ENCODE measurements at places on chromosomes 16 and 17. TPM values are rescaled to one million over a fixed set of nuclear protein-coding genes. Genes with fewer than 3 reads are reported as not detected.
A peak's percentile ranks its signal among the peaks of the same experiment; 100 is the strongest.

DNA sequence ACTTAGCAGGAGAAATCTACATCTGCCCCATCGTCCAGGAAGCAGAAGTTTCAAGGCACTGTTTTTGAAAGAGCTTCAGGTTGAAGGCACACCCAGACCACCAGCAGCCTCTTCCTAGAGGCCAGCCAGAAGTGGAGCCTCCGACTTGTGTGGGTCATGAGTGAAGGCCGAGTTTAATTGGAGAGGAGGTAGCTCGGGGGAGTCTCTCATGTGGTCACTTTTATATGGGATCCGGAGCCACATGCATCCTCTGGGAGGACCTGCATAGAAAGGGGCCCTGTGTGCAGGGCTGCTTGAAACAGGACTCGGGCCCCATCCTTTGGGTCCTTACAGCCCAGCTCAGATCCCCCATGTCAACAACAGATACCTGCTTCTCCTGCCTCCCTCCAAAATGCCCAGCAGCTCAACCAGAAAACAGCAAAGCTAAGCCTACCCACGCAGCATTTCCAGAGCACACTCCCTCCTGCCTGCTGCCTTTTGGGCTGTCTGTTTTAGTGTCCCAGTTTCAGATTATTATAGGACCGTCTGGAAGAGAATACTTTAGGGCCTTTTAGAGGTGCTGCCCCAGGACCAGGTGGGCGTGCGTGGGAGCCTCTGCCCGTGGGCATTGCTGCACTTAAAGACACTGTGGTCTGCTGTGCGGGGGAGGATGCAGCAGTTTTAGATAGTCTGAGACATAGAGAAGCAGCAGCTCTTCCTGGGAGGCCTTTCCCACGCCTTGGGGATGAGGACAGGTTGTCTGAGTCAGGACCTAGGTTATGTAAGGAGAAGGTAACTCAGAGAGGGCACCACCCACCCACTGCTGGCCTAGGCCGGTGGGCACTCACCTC, 29.5 kb downstream of the MPRIP start:
- no peak for DNase-seq

DNA sequence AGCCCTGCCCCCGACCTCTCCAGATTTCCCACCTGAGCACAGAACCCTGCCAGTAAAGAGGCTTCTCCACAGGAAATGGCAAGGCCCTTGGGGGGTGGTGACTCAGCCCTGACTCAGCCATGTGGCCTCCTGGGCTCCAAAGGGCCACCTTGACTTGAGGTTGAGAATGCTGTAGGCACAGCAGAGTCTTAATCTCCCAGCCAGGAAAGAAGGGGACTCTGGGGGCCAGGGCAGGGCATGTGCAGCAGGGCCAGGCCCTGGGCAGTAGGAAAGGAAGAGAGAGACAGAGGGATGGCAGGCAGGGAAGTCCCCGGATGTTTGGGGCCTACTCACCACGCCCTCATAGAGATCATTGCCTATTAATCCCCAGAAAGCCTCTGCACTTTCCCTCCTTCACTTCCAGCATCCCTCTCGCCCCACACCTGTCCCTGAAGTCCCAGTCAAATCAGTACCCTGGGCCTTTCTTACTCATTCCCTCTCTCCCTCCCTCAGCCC, 4.8 kb upstream of the ITGA3 start:
- DNase-seq, result peak; percentile 91

DNA sequence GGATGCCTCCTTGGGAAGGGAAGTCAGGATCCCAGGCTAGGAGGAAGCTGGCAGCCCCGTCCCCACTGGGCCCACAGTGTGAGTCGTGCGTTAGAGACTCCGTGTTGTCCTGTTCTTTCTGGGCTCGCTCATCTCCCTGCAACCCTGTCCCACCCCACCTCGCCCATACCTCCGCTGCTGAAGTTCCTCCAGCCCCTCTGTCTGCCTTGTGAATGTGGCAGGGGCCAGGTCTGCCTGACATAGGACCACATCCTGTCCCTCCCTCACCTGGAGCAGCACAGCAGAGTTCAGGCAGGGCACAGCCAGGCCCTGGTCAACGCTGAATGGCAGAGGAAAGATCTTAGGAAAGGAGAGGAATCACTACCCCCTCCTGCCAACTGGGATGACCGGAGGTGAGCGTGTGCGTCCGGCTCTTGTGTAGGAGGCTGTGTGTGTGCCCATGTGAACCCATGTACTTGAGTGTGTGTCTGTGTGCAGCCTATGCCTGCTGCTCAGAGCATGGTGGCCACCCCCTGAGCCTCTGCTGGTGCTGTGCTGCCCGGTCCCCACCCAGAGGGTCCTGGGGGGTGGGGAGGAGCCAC, 12.8 kb downstream of the KCNJ18 start:
- DNase-seq, result no peak

DNA sequence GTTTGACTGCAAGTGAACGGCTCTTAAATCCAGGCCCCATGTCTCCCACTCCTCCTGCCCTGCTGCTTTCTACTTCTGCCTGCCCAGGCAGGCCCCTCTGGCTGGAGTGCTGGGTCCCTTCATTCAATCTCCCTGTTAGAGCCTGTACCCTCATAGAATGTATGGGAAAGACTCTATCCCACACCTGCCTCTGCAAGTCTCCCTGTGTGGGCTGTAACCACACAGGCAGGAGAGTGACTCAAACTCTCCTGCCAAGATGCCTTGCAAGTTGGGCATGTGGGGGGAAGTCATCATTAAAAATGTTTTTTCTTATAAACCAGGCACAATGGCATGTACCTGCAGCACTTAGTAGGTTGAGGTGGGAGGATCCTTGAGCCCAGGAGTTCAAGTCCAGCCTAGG, 77.5 kb downstream of the PLXDC1 start:
- DNase-seq, result peak; percentile 96

DNA sequence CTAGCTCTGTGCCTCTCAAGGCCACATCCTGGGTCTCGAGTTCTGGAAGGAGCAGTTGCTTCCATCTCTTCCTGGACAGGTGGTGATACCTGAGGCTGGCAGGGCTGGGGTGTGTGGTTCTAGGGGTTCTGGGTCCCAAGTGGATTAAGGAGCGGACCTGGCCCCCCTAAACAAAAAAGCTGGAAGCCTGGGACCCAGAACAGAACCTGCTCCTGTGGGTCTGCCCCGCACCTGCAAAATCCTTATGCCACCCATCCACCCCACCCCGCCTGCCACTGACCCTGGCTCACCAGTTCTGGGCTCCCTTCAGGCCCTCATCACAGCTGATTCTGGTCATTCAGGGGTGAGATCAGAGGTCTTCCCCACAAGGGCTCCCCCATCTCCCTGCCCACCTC, 44.8 kb downstream of the ADCY7 start:
- no peak for DNase-seq

Gene TMEM220
- 0.90 TPM for total RNA-seq

GRCh38 chr17:79304884-79305283, 230.3 kb downstream of the ENGASE start:
- DNase-seq, result no peak

Gene TNFSF13
- 3.7 TPM for total RNA-seq

DNA sequence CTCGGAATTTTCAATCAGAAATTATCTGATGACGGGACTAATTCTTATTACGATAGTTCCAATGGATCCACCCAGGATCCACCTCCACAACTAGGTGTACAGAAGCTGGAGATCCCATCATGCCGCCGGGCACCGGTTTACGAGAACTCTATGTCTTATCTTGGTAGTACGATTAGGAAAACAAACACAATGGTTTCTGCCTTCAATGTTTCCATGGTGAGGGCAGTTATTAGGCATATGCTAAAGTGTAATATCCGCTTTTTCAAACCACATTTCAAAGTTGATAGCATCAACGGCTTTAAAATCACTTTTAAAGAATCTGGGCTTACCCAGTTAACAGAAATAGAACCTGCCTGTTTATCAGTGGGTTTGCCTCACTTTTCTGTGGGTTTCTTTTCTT, 705.7 kb downstream of the MAF start:
- no peak for DNase-seq

Gene PIRT
- not detected for total RNA-seq

- no peak for DNase-seq
Measured at GRCh38 chr17:14805348-14805747, 459.8 kb downstream of the PMP22 start.

DNA sequence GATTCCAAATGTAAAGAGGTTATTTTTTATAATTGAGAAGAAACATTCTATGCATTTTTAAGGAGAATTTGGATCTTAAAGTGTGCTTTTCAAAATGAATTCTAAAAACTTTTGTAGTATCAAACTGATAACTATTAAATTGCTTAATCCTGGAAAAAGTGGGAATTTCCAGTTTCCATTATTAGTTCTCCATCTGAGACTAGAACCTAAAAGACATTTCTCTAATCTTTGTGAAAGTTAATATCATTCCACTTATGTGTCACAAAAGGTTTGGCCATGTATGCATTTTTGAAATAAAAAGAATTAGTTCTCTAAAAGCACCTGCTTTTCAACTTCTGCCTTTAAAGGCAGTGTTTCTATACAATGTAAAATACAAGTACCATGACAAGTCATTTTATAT, 155.0 kb downstream of the BCAS3 start:
- no peak for DNase-seq

- DNase-seq, result no peak
Measured at GRCh38 chr17:72921347-72922054, 171.0 kb downstream of the SLC39A11 start.

Gene TBC1D3B
- total RNA-seq, result 0.79 TPM

DNA sequence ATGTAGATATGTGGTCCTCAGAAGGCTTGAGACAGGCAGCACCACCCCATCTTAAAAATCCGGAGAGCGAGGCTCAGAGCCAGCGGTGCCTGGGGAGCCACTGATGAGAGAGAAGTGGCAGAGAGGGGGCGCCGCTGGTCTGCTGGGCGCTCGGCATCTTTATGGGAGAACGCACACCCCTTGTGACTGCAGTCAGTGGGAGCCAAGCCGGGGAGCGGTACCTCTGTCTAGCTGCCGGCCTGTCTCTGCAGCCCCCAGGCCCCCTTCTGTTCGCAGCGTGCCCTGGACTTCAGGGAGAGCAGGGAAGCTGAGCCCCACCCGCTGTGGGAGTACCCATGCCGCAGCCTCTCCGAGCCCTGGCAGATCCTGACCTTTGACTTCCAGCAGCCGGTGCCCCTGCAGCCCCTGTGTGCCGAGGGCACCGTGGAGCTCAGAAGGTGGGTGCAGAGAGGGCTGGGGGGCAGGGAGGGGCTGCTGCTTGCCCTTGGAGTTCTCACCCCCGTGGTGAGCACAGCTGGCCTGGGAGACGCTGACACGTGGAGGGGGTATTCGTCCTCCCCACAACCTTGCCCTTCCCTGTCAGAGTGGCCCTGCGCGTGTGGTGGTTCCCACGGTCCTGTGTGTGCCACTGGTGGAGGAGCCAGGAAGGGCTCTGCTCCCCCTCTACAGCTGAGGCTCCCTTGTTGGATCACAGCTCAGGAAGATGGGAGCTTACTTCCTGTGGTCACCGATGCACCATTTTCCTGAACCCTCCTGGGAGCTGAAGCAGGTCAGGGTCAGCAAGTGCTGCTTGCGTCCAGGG, 44.8 kb downstream of the PRMT7 start:
- no peak for DNase-seq

DNA sequence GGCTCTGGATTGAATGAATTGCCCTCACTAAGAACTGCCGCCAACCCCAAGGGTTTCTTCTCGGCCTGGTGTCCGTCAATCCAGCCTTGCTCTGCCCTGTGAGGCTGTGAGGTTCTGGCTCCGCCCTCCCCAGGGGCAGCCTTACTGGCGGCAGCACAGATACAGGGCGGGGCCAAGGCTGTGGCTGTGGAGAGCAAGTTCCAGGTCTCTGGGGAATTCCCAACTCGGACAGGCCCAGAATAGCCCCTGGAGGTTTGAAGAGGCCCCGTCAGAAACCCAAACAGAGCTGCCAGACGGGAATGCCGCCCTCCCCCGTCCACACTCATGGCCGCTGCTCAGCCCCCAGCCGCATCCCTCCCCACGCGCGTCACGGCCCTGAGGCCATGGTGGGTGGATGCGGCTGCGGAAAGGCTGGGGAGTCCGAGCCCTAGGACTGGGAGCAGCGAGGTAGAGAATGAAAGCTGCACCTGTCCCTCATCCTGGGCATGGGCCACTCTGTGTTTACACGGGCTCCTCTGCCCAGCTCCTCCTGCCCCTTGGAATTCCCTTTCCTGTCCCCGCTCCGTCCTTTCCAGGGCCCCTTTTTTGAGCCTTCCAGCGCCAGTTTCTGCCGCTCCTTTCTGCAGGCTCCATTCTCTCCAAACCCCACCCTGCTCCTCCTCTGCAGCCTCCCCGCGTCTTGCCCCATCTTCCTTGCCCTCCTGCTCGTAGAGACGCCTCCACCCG, 660 bp upstream of the PRRT2 start:
- peak; percentile 93 for DNase-seq

DNA sequence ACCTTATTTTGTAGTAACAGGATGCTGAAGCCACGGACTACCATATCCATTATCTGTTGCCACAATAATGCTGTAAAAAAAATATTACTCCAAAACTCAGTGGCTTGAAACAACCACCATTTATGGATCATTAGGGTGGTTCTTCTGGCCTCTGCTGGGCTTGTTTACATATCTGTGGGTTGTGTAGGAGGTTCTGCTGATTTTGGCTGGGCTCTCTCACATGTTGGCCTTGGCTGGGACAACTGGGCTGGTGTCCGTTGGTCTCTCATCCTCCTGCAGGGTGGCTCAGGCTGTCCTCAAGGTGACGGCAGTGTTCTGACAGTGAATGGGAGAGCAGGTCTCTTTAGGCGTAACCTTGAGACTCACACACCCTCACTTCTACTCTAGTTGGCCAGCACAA, 76.0 kb downstream of the GPR139 start:
- no peak for DNase-seq

DNA sequence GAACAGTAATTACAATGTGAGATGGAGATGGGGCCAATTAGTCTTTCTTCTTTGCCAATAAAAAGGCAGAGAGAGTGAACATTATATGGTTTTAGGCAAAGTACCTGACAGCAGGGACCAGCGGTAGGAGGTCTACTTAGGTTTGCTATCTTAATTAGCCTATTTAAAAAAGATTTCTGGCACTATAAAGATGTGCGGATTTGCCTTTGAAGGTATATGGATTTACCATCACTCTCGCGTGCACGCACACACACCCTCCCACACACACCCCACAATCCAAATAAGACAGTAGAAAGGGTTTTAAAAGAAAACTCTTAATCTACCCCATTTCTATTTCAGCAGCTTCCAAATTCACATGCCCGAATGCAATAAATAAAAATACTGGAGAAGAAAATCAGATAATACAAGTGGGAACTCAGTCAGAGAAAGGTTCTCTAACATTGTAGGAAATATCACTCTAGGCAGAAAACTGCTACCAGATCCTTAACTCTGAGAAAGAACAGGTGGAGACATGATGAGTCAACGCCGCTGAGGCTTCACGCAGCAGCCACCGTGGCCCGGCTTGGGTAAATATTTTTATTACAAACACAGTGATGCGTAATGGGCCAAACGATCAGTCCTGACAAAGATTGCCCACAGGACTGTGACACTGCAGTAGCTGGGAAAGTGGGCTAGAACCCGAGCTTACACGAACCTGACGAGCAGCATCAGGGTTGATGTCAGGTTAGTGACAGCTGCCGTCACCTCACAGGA, 66.6 kb upstream of the AXIN2 start:
- peak; percentile 76 for DNase-seq

Gene OTOP2
- under 0.01 TPM for total RNA-seq

- DNase-seq, result no peak
Measured at GRCh38 chr17:75559958-75560533, 27.6 kb upstream of the MYO15B start.

Gene TOM1L1
- 83.7 TPM for total RNA-seq
